ENCODE measurements at places on chromosomes 2 and 18.
A peak's percentile ranks its signal among the peaks of the same experiment; 100 is the strongest.

GRCh38 chr18:45689396-45689795 is 34.6 kb upstream of the SLC14A1 start:
- DNase-seq, result no peak

DNA sequence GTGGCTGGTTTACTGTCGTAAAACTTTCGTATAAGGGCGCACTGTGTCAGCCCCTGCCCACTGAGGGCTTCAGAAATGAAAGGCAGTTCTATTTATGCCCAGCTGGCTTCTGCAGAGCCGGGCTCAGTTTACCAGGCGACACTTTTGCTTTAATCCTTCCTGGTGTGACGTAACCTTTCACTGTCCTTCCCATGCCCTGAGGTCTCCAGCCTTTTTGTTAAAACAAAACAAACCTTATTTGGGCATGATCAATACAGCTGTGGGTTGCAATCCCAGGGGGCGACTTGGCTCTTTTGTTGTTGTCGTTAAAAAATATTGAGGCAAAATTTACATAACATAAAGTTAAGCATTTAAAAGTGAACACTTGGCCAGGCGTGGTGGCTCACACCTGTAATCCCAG is 85.3 kb downstream of the AGAP1 start:
- no peak for DNase-seq

- DNase-seq, result no peak
These were observed 29.2 kb downstream of the MCFD2 start for GRCh38 chr2:46886268-46887027.

GRCh38 chr18:58668897-58669296 is 2.4 kb upstream of the MALT1 start:
- DNase-seq, result no peak

DNA sequence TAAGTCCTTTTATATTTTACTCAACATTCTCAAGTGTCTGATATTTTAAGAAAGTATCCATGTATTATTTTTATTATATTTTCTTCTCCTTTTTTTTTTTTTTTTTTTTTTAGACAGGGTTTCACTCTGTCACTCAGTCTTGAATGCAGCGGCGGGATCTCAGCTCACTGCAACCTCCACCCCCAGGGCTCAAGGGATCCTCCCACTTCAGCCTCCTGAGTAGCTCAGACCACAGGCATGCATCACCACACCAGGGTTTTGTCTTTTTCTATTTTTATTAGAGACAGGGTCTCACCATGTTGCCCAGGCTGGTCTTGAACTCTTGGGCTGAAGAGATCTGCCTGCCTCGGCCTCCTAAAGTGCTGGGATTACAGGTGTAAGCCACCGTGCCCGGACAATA is 212.1 kb downstream of the TCF4 start:
- no peak for DNase-seq

- no peak for DNase-seq
These were observed 42.3 kb upstream of the IMP4 start for GRCh38 chr2:130300258-130300969.

- peak; percentile 28 for DNase-seq
These were observed 437.7 kb downstream of the SATB2 start for GRCh38 chr2:199019898-199020507.

- no peak for DNase-seq
These were observed 92.1 kb upstream of the FHL2 start for GRCh38 chr2:105490956-105491355.

- no peak for DNase-seq
These were observed 111.2 kb downstream of the STPG4 start for GRCh38 chr2:47043891-47044239.

DNA sequence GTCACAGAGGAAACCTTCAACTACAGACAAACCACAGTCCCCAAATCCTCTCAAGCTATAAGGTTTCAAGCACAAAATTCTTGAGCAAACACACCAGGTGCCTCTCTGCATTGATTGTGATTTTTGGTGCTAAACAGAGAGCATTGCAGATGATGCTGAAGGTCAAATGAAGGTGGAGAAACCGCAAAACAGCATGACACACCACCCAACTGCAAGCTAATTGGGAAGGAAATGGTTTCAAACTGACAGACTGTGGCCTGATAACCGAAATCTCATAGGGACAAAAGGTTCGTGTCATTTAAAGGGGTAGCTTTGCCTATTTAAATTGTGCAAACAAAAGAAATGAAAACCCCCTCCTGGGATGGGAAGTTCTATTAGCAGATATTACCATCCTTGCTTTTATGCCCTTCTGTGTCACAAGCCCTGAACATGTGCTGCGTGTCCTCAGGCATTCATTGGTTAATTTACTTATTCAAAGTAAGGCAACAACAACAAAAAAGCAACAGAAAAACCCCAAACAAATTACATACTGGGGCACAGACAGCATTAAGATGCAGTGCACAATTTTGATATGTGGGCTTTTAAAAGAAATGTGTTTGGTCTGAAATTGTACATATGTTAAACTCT is 154.9 kb downstream of the AQP4 start:
- peak; percentile 94 for DNase-seq

- DNase-seq, result no peak
These were observed 103.2 kb upstream of the SIX3 start for GRCh38 chr2:44838116-44838790.

- DNase-seq, result no peak
These were observed 255.4 kb upstream of the CDH2 start for GRCh38 chr18:28432339-28432738.

DNA sequence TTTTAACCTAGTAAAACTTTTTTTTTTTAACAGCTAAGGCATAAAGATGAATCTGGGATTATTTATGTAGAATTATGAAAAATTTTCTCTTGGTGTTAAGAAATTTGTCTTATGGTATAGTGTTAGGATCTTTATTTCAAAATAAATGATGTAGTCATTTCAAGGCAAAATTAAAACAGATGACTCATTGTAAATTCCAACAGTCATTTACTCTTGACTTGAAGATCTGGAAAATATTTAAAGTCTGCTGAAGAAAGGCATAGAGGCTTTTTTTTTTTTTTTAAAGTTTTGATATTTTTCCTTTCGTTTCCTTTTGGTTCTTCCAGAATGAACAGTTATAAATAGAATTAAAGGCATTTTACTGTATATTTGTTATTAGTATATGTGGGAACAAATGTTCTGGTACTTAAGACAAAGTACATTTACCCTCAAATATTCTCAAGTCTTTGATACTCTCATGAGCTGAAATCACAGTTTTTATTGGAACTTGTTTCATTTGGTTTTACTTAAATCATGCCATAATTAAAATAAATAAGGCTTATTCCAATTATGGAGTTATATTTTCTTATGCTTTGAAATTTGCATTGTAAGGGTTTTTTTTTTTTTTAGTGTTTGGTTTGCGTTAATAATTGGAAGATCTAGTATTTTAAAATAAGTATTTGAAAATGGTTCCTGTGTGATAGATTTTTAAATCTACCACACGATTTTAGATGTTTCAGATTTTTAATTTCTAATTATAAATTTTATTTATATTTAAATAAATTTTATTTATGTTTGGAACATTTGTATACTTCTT is 29.9 kb downstream of the GLS start:
- no peak for DNase-seq

DNA sequence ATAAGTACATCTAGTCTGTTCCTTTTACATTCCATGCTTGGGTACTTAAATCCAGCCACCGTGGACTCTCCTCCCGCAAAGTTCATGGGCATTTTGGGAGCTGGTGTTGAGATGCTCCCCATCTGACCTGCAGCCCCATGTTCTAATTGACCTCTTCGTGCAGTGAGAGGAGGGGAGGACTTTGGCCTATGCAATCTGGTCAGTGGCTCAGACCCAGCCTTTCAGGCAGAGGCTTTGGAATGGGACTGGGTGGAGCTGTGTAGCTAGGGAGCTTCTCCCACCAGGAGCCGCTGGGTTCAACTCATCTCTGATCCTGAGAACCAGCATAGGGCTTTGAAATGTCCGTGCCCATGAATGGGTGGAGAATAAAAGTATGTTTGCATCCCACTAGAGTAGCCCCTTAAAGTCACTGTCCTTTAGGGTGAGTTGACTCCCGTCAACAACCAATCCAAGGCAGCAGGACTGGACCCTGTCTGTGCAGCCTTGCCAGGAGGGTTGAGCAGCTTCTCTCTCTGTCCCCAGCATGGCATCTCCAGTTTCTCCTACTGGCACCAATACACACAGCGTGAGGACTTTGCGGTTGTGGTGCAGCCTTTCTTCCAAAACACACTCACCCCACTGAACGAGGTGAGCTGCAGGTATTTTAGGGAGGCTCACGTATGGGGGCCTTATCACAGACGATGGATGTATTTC is 120.0 kb upstream of the PPP1CB start:
- DNase-seq, result no peak

GRCh38 chr2:172293952-172294351 is 133.4 kb upstream of the ITGA6 start:
- DNase-seq, result peak; percentile 47

DNA sequence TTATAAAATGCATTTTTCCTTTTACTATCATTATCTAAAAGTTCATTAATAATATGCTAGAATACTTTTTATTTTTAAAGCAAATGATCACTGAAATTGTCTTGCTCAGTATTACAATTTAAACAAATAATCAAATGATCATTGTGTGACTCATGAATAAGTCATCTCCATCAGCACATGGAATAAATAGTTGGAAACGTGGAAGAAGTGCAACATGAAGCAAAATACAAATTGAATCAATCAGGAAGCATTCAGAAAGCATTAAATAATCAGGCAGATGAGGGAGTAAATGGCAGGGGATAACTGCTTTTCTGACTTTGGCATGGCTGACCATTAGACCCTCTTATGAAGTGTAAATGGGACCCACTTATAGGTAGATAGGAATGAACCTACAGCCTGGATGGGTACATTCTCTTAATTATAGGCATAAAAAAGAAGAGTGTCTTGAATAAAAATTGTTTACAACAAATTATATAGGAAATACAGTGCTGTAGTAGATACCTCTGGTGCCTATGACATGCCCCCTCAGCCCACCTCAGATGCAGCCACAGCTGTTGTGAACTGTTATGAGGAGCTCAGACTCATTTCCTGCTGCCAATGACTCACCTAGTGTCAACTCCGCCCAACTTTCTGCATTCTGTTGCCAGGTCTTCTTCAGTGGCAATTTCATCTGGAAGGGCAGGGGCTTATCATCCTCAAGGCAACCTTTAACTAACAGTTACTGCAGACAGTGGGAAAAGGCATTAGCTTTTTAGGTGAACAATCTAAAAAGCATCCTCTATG is 936.0 kb downstream of the TRIB2 start:
- DNase-seq, result no peak

GRCh38 chr2:30208453-30208852 is 22.9 kb upstream of the LBH start:
- peak; percentile 71 for DNase-seq

GRCh38 chr18:36335476-36336279 is 38.2 kb downstream of the FHOD3 start:
- no peak for DNase-seq

- DNase-seq, result peak; percentile 74
These were observed 136.4 kb upstream of the CELF4 start for GRCh38 chr18:37701967-37702366.

GRCh38 chr18:78138983-78139496 is 840.6 kb upstream of the SALL3 start:
- no peak for DNase-seq

- DNase-seq, result no peak
These were observed 1.1 kb downstream of the NCKAP1 start for GRCh38 chr2:183037074-183037552.

DNA sequence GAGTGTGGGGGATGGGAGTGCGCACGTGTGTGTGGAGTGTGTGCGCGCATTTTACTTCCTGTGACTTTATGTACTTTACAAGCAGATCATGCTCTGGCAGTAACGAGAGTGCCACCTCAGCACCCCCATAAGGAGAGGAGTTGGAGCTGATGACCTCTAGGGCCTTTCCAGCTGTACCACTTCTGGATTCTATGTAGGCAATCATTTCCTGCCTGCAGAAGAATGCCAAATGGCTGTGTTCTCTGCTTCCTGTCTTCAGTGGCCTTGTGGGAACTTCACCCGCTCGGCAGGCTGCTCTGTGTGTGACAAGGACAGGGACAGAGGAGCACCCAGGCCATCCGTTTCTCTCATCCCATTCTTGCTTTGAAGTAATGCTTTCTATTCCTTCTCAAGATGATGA is 22.8 kb upstream of the ZNF385B start:
- DNase-seq, result no peak

DNA sequence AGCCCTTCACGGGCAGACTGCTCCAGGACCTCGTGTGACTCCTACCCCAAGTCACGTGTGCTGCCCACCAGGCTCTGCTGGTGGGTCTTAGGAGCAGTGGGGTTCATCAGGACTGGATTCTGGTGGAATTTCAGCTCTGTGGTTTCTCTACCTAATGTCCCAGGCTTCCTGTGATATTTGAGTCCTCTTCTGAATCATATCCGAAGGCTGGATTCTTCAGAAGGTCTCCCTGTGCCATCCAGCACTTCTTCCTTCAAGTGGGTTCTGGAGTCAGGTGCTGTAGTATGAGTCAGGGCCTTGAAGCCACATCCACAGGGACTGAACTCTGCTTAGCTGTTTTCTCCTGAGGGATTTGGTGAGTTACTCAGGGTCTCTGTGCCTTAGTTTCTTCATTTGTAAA is 850.2 kb upstream of the CELF4 start:
- DNase-seq, result no peak

DNA sequence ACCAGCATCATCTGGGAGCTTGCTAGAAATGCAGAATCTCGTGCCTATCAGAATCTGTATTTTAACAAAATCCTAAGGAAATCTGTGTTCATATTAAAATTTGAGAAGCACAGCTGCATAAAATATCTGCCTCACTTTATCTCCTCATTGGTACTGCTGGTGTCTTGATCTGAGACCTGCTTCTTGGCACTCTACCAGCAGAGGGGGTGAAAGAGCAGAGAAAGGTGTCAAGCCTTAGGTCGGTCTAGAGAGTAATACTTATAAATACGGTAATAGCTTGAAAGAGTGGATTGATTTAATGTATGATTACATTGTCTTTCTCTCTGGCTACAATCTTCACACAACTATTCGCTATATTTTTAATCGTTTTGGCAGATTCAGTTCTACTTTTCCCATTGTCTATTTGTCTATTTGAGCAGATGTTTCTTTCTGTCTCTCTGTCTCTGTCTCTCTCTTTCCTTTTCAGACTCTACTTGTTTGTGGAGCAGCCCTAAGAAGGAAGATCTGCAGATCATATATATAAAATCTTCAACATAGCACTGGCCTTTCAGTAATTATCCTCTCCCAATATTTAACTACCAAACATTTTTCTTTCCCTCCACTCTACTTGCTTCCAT is 1.7 kb upstream of the GCG start:
- peak; percentile 85 for DNase-seq

DNA sequence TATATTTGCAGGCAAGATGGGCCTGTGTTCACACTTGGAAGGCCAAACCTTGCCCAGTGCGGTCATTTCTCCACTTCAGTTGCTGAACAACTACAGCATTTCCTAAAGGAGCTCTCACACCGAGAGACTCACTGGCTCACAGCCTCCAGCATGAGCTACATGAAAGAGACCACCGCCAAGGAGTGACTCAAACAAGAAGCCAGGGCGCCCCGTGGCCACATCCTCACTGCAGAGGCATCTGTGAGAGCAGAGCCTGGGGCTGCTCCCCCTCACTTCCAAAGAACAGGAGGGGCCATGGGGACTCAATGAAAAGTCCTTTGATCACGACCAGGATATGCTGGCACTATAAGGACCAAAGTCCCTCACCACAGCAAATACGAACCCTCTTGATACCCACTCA is 50.0 kb downstream of the TMEM163 start:
- peak; percentile 65 for DNase-seq
